Eye (tissue), 1 donor: ENCODE measurements at places on chromosomes 11 and 22.
A peak's percentile ranks its signal among the peaks of the same experiment; 100 is the strongest.

GRCh38 chr11:104163100-104164027 is 583 bp downstream of the PDGFD start:
- DNase-seq, result peak; percentile 73

DNA sequence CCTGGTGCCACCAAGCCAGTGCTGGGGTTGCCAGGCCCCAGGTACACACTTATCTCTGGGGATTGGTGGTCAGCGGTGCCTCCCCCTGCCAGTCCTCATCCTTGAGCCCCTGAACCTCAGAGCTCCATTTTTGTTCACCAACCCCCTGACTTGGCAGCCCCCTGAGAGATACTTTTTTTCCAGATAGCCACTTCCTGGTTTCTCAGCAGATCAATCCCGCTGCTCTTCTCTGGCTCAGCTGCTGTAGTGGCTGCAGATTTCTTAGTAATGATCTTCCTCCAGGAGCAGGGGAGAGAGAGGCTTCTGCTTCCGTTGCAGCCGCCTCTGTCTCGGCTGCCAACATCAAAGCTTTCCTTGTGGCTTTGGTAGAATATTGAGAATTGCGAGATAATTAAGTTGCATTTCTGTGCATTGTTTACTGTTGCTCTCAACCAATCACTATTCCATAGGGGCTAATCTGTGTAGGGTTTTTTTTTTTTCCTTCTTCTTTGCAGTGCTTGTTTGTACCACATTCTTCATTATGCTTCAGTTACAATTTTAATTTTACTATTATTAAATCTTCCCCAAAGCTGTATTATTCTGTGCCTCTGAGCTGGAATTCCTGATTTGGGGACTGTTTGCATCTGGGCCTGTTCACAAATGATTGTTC is 92.1 kb downstream of the PKNOX2 start:
- DNase-seq, result no peak

DNA sequence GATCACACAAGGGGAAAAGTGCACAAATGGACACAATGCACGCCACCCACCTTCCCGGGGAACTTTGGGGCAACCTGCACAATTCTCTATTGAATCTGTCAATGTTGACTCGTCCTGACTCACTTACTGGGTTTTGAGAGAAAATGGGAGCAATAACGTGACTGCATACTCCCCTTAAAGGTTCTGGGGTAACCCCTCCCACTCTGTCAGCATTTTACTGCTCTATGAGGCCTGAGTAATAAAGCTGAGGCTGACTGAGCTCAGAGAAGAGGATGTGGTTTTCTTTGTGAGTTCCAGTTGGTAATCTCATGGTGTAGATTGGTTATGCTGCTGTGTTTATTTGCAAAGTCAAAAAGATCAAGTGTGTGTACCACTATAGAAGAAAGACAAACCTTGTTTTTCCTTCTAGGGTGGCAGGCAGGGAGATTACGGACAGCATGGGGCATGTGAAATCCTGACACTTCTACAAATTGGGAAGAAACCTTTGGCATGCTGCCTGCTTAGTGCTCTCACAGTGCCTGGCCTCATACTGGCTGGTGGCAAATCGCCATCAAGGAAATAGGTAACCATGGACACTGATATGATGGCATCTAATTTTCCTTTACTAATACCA is 16.1 kb upstream of the APOA1 start:
- no peak for DNase-seq

DNA sequence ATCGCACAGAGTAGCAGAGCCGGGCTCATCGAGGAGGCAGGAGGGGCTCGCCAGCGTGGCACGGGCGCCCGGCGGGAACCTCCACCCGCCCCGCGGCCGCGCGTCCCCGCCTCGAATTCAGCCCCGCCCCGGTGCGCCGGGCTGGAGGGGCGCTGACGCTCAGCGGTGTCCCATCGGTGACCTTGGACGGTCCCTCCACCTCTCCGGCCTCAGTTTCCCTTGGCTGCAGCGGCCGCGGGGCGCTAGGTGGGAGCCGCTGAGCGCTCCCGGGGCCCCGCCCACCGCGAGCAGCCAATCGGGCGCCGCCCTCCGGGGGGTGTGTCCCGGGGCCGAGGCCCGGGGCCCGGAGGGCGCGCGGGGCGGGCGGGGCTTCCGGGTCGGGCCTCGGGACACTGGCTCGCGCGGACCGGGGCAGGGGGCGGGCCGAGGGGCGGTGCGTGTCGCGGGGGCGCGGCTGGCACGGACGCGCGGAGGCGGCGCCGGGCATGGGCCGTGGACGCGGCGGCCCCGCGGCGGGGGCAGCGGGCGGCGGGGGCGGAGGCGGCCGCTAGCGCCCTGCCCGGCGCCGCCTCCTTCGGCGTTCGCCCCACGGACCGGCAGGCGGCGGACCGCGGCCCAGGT is at the start of gene PPARA:
TSS of gene PPARA (plus strand) at position 493 of the 621 bp plus-strand sequence. CDS start 47,858 bp downstream, outside the sequence.
- DNase-seq, result peak; percentile 85

- DNase-seq, result no peak
Measured at GRCh38 chr22:20147237-20147988, 3.4 kb downstream of the CCDC188 start.
